ENCODE measurements at places on chromosomes 1 and 21.
A peak's percentile ranks its signal among the peaks of the same experiment; 100 is the strongest.

- DNase-seq: no peak
These were observed 24.2 kb upstream of the PHGDH start for GRCh38 chr1:119687434-119688079.

DNA sequence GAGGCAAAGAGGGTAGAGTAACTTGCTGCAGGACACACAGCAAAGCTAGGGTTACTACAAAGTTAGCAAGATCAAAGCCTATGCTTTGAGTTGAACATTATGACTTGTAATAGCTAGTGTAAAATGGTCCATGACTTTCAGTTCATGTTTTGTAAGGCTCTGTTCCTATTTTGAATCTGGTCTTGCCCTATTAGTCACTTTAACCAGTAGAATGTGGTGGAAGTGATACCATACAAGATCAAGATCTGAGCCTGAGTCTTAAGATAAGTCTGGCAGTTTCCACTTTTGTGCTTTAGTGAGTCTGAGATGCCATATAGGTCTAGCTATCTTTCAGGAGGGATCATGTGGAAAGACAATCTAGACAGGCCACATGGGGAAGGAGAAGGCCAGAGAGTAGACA, 282.1 kb upstream of the BRINP3 start:
- no peak for DNase-seq

DNA sequence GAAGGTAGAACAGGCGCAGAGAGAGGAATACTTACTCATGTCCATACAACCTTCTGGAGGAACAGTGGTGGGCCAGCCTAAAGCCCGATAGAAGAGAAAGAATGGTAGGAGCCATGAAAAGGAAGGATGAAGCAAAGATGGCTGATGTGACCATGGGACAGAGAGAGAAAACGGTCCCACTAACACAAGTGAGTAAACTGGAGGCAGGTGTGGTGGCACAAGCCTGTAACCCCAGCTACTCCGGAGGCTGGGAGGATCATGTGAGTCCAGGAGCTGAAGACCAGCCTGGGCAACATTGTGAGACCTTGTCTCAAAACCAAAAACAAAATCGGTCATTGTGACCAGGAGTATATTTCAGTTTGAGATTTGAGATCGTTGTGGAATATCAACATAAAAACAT, 49.4 kb downstream of the C1orf198 start:
- DNase-seq: no peak

DNA sequence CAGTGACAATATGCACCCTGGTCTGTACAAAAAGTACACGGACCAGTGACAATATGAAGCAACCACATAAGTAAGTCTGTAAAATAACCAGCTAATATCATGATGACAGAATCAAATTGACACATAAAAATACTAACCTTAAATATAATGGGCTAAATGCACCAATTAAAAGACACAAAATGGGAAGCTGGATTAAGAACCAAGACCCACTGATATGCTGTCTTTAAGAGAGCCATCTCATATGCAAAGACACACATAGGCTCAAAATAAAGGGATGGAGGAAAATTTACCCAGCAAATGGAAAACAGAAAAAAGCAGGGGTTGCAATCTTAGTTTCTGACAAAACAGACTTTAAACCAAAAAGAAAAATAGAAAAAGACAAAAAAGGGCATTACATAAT, 70.4 kb upstream of the VCAM1 start:
- no peak for DNase-seq

- DNase-seq: no peak
These were observed 15.4 kb downstream of the ANGPTL3 start for GRCh38 chr1:62612770-62613169.

DNA sequence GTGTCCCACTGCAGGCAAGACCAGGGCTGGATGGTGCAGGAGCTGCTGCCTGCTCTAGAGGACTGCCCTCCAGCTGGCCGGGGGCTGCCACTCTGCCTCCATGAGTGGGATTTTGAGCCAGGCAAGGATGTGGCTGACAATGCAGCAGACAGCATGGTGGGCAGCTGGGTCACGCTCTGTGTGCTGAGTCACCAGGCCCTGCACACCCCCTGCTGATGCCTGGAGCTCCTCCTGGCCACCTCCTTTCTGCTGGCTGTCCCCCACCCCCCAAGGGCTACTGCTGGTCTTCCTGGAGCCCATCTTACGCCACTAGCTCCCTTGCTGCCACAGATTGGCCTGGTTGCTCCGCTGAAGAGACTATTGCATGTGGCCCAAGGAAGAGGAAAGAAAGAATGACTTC, 3.9 kb upstream of the ZSCAN20 start:
- DNase-seq: no peak

- no peak for DNase-seq
These were observed 45.0 kb upstream of the KIRREL1 start for GRCh38 chr1:157948312-157949073.

DNA sequence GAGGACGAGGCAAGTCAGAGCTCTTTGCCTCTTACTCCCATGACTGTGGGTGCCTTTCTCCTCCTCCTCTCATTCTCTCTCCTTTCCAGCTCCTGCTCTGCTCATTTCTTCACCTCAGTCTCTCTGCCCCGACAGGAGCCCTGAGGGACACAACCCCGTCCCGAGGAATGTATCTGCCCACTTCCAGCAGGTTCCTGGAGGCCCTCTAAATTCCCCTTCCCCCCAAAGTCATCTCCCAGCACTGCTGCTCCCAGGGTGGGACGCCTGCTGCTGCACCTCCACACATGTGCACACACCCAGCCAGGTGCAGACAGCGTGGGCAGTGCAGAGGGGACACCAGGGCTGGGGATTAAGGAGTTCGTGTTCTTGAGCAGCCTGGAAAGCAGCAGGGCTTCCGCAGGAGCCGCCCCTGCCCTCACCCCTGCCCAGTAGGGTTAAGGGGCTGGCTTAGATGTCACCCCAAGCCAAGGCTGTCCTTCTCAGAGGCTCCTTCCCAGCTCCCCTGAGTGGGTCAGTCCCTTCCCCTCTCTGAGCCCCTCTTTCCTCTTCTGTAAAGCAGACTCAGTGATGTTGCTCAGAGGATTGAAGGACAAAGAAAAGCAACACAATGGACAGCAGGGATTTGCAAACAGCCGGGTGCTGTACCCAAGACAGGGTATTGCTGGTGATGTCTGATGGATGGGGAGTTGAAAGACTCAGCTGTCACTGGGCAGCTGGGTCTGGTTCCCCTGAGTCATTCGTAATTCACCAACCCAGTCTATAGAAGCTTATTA, 346.0 kb downstream of the MATN1 start:
- DNase-seq: no peak

GRCh38 chr1:46622344-46622743, 5.7 kb upstream of the MOB3C start:
- DNase-seq: no peak

GRCh38 chr1:92961896-92962752, 862 bp upstream of the DIPK1A start:
- DNase-seq: peak; percentile 23

- DNase-seq: no peak
These were observed 64.8 kb upstream of the WNT4 start for GRCh38 chr1:22207511-22208267.

DNA sequence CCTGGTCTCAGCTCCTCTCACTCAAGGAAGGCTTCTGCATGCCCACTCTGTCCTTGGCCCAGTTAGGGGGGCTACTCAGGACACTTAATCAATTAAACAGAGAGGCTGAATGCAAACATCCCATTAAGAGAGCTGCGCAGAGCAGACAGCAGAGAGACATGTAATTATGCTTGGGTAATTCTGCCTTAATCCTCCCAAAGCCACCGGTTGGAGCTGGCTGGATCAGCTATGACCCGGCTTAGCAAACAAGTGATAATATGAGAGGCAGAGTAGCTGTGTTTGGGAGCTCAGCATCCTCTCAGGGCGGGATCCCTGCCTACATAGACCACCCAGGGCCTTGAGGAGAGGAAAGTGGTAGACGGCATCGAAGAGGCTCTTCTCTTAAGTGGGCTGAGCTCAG, 183.2 kb downstream of the GRIK3 start:
- DNase-seq: no peak

DNA sequence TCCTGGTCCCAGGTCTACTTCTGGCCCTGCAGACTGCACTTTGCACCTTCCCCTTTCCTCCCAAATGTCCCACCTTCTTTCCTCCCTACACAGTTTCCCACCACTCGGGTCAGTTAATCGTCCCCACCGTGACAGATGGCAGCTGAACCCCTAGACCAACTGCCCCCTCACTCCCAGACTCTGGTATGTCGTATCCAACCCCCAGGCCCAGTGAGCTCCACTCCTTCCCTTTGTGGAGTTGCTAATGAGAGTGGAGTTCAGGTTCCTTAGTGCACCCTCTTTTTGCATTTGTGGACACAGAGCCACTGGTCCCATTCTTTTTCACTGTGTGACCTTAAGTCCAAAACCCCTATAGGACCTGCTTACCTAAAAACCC, 1.8 kb downstream of the MAN1C1 start:
- DNase-seq: no peak

- no peak for DNase-seq
These were observed 217.9 kb upstream of the VAMP3 start for GRCh38 chr1:7553042-7553690.

DNA sequence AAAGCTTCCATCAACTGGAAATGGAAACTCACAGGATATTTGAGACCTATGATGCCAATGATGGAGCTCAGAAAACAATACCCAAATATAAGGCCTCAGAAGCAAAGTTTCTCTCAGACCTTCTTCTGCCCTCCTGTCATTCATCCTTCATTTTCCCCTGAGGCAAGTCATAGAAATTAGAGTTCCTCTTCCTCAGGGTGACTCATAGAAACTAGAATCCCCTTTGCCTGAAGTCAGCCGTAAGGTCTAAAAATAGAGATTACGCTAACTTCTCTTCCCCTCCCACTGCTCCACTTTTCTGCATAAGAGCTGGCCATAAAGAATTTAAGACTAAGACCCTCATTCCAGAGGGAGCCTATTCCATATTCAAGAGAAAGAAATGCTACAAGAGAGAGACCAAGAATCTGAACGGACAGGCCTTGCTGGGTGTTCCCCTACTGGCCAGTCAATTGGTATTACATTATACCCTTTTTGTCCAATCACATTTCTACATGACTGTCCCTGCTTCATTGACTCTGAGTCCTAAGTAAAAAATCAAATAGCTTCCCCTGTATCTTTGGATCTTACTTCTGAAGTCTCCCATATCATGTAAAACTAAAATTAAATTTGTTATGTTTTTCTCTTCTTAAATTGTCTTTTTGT, 994.9 kb downstream of the ADGRL2 start:
- DNase-seq: no peak

DNA sequence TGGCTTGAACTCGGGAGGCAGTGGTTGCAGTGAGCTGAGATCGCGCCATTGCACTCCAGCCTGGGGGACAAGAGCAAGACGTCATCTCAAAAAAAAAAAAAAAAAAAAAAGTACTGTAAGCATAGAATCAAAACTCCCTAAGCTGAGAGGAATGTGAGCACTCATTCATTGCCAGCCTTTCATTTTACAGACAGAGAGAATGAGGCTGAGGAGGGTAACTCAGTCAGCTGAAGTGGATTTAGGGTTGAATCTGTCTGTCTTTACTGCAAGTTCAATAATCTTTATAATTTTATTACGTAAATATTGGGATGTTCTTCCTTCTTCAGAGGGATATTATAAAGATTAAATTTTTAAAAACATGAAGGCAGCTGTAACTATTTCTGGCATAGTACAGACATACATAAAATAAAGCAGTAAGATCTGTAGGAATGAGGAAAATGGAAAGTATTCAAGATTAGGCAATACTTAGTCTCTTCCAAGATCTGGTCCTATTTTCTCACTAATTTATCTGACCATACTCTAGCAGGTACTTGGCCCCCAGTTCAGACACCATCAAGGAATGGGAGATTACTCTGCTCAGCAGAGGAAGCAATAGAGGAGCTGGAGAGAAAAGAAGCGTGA, 24.1 kb upstream of the MNDA start:
- DNase-seq: no peak

- DNase-seq: no peak
These were observed 138.7 kb downstream of the MIS18A start for GRCh38 chr21:32140151-32140550.

DNA sequence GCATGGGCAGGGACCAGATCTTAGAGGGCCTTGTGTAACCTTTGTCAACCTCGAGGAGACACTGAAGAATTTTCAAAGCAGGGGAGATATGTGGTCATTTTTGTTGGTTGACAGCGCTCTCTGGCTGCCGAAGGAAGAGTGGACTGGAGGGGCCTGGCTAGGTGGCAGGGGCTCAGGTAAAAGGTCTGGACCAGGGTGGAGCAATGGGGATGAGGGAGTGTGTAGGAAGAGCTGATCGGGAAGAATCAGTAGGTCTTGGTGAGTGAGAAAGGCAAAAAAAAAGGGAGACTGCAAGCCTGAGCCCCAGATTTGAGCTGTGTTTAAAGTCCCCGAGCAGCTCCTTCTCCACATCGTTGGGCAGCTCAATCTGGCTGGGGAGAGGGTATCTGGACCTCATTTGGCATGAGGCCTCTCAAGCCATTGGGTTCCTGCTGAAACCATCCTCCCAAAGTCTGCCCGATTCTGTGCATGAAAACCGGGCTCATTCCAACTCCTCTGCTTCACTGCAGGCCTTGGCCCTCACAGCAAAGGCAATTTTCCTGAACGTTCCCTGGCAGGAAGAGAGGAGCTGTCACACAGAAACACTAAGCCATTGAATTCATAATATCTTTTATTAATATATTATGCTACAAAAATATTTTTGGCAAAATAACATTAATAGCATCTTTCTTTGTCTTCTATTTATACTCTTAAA, 237.1 kb downstream of the TRABD2B start:
- no peak for DNase-seq

GRCh38 chr1:118028267-118028666, 98.7 kb downstream of the WDR3 start:
- no peak for DNase-seq

- DNase-seq: no peak
These were observed 9.0 kb downstream of the HCRTR1 start for GRCh38 chr1:31626223-31627207.

DNA sequence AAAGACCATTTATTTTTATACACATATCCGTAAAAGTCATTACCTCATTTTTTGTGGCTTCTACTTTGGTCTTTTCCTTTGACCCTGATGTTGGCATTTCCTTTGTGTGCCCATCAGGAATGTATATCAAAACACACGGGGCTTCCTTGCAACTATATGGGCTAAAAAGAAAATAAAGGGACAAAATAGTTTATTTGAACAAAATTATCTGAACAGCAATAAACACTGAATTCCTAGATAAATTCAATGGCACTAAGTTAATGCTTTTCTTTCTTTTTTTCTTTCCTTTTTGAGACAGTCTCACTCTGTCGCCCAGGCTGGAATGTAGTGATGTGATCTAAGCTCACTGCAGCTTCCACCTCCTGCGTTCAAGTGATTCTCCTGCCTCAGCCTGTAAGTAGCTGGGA, 45.2 kb downstream of the EPRS1 start:
- DNase-seq: no peak

- DNase-seq: no peak
These were observed 2.1 kb downstream of the NIPAL3 start for GRCh38 chr1:24417681-24418080.

DNA sequence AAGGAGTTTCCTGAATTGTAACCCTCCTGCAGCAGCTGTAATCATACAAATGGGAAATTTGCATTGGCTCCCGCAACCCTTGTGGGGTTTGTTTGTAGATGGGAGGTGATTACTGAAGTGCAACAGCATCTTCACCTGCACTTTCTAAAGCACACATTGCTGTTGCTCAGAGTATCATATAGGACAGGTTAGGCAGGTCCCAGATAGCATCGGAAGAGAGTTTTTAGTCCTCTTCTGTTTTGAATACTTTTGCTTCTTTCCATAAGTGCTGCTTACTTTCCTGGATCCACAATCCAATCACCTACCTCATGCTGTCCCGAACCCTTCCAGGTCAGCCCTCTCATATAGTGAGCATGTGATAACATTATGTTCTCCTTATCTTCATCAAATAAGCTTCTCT, 300.4 kb downstream of the PTPRC start:
- no peak for DNase-seq

- DNase-seq: no peak
These were observed 167.3 kb downstream of the FASLG start for GRCh38 chr1:172826096-172826741.
